NCI-H226 (cell line): ENCODE measurements at places on chromosomes 7 and 10.

- DNase-seq: peak; percentile 95
These were observed 87.0 kb downstream of the SUGCT start for GRCh38 chr7:40221836-40222235.

- DNase-seq: no peak
These were observed 27.2 kb upstream of the WNT16 start for GRCh38 chr7:121301446-121302213.

DNA sequence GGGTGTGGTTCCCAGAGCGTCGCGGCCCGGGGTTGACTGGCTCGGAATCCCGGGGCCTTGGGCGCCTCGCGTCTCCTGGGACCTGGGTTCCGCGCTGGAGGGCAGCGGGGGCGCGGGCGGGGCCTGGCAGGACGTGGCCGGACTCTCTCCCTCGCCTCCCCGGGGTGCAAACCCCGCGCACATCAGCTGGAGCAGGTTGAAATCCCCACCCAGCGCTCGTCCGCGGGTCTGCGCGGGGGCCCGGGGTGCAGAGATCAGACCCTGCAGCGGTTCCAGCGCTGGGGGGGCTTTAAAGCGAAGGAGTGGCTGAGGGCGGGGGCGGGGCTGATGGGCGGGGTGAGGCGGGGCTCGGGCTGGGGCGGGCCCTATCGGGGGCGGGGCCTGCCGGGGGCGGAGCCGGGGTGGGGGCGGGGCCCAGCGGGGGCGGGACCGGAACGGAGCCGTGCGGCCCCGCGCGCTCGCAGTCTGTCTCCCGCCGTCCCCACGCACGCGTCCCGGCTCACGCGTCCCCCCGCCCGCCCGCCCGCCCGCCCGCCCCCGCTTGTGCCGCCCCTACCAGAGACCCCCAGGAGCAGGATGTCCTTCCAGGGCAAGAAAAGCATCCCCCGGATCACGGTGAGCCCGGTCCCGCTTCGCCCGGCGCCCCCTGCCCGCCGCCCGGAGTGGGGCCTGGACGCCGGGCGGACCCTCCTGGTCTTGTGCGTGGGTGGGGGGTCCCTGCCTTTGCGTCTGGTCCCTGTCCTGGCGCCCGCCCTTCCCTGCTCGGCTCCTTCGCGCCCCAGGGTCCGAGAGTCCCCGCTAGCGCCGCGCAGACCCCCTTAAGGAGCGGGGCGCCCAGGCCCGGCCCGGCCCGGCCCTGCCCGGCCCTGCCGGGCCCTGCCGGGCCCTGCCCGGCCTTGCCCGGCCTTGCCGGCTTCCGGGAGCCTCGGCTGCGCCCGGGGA, at the start of gene DPYSL4:
DPYSL4 (plus strand) TSS at position 461 of the 942 bp plus-strand sequence; CDS start at position 577, 116 bp downstream.
- DNase-seq: no peak

DNA sequence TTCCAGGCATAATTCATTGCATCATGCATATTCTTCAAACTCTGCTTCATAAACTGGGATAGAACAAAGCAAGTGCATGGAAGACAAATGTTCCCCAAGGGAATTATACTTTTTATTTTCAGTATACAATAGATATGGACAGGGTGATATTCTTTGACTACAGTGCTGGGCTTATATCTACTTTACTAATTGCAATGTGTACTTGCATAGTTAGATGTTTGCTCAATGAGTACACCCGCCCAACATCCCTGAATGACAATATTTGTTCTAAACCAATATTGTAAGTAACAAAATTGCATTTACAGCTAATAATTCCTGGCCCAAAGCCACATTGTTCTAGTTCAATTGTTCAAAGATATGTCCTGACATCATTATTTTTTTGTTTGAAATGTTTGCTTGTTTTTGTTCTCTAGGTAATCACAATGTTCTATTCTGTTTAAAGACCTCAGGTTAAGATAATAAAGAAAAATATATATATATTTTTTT, 171.4 kb downstream of the PTN start:
- no peak for DNase-seq
